Upper lobe of right lung (tissue), 1 donor: ENCODE measurements at places on chromosomes 7 and 10.
A peak's percentile ranks its signal among the peaks of the same experiment; 100 is the strongest.

DNA sequence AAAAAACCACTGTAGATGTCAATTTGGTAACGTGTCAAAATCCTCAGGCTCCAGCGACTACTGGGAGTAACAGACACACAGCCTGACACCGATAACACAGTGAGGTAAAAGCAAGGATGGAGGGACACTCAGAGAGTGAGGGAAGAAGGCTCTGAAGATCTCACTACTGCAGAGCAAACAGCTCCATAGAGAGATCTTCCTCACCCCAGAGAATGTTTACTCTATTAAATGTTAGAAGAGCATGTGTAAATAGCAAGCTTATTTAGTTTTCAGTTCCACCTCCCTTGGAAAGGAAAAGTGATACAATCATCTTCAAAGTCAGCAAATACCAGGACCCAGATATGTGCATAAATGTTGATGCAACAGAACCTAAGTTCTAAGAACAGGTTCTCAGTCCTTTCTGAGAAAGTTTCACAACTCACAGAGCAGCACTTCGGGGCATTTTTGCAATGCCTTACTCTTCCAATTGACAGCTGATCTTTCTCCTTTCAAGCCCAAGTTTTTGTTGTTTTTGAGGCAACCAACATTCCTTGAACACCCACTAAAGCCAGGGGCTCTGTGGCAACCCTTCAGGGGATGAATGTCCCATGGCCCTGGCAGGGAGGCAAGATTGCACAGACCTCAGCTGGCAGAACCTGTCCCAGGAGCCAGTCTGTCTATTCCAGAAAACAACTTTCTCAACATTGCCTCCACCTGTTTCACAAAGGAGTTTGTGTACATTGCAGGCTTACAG is 177.4 kb downstream of the SFMBT2 start:
- peak; percentile 68 for DNase-seq

- no peak for DNase-seq
These were observed 206.6 kb downstream of the LSM5 start for GRCh38 chr7:32283546-32283945.

- no peak for DNase-seq
These were observed 53.6 kb downstream of the VPS41 start for GRCh38 chr7:38855386-38855785.

DNA sequence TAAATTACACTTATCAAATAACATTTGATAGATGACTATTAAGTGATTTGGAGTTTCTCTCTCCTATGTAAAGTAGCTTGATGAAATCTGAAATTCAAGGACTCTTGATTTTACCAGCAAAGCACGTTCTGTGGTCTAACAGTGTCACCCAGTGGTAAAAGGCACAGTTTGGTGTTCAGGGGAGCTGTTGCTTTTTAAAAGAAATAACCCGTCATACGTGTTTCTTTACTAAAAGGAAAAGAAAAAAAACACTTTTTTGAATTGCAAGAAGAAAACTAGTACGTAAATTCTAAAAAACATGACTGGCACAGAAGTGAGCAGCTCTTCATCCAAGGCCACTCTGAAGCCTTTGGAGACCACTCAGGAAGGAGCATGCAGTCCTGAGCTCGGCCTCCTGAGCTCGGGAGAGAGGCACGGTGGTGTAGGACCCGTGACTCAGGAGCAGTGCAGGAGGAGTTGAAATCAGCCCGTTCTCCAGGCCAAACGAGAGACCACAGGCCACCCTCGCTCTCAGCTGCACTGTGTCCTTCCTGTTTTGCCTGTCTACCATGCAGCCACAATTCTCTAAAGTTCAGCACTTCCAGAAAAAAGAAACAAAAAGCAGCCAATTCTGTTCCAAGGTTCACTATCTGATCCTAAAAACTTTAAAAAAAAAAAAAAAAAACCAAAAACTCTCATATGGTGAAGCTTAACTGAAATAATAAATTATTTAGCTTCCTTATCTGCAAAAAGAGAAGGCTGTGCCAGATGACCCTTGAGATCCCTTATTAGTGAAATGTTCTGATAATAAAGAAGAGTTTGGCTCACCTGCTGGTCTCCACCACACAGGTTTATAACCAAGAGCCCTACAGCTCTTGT is 212.6 kb upstream of the FRMD4A start:
- DNase-seq = peak; percentile 75

DNA sequence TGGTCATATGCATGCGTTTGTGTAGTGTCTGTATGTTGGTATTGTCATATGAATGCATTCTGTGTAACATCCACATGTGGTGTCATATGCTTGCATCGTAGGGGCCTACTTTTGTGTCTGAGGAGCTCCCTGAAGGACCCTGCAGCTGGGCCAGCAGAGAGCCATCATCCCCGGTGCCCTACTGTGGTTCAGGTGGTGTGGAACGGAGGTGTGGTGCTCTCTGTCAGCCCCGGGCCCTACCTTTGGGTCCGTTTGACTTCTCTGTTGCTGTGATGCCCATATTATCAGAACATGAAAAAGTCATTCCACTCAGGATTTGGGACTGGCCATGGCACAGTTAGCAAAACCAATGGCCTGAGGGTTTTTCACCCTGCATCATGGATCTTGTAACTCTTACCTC is 217.9 kb downstream of the ADARB2 start:
- no peak for DNase-seq

GRCh38 chr10:12121673-12122072 is 7.8 kb upstream of the SEC61A2 start:
- no peak for DNase-seq

GRCh38 chr7:98133181-98133580 is 26.5 kb downstream of the LMTK2 start:
- no peak for DNase-seq

DNA sequence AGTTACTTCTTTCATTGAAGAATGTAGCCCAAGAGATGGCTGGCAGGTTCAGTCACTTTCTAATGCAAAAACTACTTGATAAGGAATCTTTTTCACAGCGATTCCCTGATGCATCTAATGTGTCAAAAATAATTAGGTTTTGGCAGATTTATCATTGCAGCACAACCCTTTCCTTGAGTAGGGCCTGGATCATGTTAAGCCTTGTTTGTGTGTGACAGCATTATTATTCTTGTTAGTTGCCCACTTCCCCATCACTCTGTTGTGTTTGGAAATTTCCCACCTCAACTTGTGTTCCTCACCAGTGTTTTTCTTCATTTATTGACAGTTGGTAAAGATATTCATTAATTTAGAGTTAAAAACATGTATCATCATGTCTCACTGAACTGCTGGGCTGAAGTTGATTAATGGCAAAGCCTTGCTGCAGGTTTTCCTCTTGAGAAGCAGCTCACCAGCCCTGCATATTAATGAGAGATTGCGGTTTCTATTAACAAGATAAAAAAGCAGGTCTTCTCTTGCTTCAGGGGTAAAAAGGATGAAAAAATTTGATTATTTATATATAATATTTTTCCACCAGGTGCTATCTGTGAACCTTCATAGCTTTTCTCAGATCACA is 233.3 kb upstream of the MDFIC start:
- DNase-seq = no peak

- DNase-seq = no peak
These were observed 160.4 kb downstream of the CAMK1D start for GRCh38 chr10:12509794-12510100.
